NCI-H2171 (cell line): ENCODE measurements at places on chromosomes 1 and 21.

DNA sequence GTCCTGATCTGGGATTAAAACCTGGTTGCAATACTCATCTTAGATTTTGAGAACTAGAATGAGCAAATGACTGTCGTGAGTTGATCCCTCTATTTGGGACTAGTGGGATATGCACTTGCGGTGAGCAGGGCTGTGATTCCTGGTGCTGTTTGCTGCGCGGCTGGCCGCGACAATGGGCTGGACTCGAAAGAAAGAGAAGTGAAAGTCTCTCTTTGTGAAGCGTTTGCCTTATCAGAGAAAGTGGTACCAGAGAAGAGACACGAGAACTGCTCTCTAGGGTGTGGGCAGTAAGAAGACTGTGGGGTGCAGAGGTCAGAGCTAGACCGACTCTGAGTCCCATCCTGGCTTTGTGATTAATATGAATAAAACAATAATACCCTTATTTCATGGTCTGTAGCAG lies 8.6 kb downstream of the ST6GALNAC3 start:
- no peak for DNase-seq

DNA sequence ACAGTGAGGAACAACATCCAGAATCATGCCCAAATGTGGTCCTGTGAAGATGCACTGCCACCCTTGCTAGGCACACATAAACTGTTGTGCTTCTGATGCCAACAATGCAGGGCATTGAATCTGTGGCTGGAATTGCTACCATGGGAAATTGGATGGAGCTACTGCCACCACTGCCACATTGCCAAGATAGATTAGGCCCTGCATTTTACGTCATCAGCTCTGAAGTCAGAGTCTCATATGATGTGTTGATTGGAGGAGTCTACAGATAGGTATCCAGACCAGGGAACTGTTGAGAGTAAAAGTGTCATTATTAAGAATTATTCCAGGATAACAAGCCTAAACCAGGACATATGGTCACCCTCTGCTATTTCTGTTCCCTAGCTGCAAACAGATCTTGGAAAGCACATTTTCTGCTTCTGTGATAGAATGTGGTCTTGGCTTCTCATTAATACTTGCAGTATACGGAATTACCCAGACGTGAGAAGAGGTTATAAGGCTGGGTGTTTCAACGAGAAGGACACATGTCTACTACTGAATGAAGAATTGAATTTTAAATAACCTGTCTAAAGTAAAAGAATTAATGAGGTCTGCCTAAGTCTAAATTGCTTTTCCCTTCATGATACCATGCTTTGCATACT lies 106.6 kb downstream of the TNNI3K start:
- no peak for DNase-seq

DNA sequence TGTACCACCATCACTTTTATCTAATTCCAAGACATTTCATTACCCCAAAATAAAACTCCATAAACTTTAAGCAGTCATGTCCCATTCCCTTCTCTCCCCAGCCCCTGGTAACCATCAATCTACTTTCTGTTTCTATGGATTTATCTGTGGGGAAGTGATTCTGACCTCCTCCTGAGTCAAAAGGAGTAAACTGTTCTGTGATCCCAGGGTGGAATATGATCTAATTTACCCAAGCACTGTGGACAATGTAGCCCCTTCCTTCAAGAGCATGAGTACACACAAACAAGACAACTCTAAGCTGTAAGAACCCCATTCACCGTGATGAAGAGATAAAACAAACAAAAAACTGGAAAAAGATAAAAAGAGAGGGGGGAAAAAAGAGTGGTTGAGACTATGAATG lies 77.9 kb downstream of the PLPP3 start:
- no peak for DNase-seq

GRCh38 chr1:19922015-19922688 lies 1.3 kb downstream of the PLA2G2E start:
- DNase-seq = no peak

DNA sequence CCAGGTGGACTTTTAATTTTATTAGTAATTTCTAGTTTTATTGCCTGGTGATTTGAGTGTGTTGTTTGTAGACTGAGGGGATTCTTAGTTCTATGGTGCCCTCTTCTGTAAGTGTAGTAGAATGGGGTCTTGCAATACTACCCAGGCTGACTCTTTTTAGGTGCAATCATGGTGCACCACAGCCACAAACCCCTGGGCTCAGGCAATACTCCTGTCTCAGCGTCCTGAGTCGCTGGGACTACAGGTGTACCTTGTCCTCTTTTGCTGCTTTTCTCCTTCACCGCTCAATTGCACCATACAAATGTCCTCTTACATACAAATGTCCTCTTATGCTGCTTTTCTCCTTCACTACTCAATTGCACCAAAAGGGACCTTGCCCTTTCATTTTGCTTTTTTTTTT lies 43.1 kb downstream of the SCP2 start:
- no peak for DNase-seq

DNA sequence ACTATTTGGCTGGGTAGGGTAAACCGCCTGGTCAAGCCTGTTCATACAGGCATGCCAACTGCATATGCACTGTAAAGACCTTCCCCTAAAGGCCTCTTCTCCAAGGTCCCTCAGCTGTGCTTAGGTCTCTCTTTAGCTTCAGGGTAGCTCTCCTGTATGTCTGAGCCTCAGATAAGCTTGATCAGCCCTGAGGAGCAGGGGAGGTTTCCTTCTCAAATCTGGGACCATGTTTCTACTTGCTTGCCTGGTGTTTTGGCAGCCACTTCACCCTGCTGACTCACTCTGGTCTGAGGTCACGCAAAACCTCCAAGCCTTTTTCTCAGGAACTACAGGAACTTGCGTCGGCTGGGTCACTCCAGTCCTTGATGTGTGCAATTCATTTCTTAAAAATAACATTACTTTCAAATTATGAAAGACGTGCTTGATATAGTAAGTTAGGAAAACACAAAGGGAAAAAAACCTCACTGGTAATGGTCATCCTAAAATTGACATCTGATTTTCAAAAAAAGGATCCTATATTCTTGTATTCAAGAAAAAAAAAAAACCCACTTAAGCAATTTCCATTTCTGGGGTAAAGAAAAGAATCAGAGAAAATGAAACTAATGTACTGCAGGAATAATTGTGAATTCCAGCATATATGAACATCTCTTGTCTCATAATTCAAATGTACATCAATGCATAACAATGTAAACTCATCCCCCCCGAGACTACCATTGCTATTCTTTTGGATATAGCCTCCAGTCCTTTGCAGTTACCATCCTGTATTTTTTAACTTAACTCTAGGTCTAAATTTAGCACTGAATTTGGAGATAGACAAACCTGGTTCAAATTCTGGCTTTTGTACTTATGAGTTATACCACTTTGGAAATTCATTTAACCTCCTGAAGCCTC lies 24.8 kb upstream of the RNF19B start:
- DNase-seq = no peak

- DNase-seq = no peak
These were observed 74.5 kb downstream of the CHD1L start for GRCh38 chr1:147316968-147317367.

DNA sequence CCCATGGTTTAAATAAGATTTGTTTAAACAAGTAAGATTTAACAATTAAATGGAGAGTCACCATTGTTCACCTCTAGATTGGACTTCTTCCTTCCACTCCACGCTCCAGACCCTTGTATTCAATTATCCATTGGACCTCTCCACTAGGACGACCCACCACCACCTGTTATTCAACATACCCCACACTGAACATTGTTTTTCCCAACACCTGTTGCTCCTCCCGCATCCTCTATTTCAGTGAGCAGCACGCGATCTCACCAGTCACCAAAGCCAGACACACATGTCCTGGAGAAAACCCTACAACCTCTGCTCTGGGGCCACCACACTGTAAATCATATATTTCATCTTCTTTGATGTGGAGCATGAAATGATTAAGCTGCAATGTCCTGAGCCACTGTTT lies 28.6 kb downstream of the ATP8B2 start:
- DNase-seq = no peak

DNA sequence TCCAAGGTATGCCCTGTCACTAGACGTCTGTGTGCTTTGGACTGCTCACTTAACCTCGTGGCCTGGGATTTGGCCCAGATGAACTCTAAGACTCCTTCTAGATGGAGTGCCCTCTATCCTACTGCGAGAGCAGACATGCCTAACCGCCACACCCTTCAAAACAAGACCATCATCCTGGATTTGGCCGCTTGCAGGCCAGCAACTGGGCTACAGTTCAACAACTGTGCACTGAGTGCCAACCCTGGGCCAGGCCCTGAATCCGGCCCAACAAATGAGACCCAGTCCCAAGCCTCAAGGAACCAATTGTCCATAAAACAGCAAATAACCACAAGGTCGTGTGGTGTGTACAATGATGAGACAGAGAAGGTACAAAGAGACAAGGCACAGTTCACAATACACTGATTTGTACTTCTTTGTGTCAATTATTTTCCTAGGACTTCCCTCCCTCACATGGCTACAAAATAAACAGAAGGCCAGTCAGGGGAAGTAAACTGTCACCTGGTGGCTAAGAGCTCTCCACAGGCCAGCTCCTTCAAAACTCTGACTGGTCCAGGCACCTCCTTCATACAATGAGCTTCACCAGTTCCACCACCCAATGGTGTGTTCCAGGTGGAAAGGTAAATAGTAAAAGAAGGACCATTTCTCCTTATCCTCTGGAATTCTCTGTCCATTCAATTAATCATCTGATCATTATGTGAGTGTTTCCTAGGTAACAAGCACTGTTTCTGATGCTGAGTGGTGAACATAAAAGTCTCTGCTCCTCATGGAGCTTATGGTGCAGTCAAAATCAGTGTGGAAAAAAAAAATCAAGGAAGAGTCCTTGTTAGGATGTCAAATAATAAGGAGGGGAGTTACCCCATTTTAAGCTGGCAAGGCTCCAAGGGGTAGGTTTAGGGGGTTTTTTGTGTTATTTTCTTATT lies 60.4 kb downstream of the CAPZB start:
- no peak for DNase-seq

- DNase-seq = no peak
These were observed 201.1 kb downstream of the PRDM2 start for GRCh38 chr1:13901039-13901438.

- DNase-seq = no peak
These were observed 565.4 kb downstream of the LMO4 start for GRCh38 chr1:87894062-87894461.

- no peak for DNase-seq
These were observed 880 bp upstream of the MTF2 start for GRCh38 chr1:93078203-93078602.

- DNase-seq = no peak
These were observed 66.3 kb downstream of the ARHGEF10L start for GRCh38 chr1:17605582-17606344.

DNA sequence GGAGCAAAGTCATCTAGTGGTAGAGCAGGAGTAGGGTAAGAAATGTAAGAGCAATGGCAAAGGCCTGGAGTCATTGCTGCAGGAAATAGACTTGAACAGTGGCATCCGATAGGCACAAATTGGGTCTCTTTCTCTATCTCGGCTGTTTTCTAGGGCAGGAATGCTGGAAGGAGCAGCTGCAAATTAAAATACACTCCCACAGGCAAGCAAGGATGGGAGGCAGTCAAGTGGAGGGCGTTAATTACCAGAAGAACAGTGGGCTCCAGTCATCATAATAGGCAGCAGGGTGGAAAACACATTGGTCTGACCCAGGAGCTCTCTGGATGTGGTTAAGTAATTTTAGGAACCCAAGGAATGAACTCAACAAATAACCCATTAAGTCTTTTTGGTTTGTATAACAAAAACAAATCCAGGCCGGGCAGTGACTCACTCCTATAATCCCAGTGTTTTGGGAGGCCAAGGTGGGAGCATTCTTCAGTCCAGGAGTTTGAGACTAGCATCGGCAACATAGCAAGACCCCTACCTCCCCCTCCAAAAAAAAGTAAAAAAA lies 7.8 kb upstream of the TDRD5 start:
- DNase-seq = no peak

DNA sequence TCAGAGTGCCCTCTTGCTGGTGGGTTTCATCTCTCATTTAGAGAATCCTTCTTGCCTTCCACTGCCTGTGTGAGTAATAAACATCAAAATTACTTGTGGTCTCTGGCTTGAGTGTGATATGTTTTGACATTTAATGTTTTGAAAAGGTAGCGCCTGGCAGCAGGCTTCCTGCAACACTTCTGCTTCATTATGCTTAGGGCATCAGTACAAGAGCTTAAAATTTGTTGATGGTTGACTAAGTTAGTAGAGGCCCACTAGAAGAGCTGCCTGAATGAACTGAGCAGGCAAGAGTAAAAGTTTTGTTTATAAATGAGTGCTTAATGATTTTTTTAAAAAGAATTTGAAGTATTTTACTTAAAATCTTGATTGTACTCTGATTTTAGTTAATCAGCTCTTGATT lies 6.4 kb upstream of the RPE65 start:
- no peak for DNase-seq

DNA sequence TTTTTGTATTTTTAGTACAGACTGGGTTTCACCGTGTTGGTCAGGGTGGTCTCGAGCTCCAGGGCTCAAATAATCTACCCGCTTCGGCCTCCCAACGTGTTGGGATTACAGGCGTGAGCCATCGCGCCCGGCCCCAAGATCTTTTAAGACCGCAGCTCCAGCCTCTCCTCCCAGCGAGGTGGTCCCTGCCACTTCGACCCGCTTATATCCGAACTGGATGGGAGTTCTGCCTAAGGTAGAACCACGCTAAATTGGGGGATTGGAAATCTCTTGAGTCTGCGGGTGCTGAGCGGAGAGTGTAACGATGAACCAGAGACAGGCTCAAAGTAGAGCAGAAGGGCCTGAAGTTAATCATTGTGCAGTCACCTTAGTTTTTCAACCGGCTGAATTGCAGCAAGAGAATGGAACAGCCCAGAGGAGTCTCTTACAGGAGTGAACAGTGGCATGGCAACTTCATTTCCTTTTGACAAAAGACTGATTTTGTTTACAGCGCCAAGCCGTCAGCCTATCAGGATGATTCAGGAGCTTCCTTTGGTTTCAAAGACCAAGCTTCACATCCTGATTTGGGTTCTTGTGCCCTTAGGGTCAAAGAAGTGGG lies 726 bp upstream of the CYB5R1 start:
- DNase-seq = no peak

- DNase-seq = no peak
These were observed 117.1 kb upstream of the PTGFR start for GRCh38 chr1:78373676-78374075.

- DNase-seq = no peak
These were observed 42.7 kb downstream of the YARS1 start for GRCh38 chr1:32774464-32774808.

GRCh38 chr1:147641695-147642592 lies 28.4 kb downstream of the ACP6 start:
- peak; percentile 3 for DNase-seq

- DNase-seq = no peak
These were observed 5.0 kb upstream of the LRP8 start for GRCh38 chr1:53332833-53333232.

DNA sequence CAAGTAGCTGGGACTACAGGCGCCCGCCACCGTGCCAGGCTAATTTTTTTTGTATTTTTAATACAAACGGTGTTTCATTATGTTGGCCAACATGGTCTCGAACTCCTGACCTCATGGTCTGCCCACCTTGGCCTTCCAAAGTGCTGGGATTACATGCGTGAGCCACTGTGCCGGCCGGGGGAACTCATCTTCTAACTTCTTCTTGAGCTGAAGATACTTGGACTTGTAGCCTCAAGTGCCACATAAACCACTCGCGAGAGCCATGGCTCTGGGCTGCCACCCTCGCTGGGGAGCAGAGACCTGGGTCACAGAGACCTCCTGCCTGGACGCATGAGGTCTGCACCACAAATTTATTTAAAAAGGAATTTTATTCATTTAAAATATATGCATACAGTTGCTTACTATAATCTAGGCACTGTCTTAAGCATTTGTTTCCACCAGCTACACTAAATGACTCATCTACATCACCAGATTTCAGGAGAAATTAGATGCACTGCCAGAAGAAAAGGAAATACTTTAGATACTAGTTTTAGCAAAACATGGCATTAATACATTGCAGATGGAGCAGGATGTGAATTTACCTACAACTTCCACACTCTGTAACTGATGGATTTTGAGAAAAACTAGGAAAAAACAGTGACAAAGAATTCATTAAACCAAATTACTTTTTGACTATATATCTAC lies 29.9 kb upstream of the PUM1 start:
- no peak for DNase-seq
